Posterior cingulate gyrus (tissue), 11 donors: ENCODE measurements at places on chromosomes 2 and 18.

DNA sequence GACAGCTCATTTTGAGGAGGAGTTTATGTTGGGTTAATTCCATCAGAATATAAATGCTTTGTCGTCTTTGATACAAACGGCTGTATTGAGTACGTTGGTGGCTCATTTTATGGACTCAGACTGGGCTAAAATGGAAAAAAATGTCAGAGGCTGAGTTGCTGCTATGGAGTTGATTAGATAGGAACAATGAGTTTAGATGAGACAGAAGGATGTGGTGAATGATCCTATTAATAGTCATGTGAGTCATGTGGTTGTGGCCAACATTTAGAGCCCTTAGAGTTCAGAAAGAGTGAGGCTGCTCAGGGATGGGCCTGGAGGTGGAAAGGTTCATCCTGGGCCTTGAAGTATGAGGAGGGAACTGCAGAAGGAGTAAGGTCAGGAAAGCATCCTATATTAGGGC lies 434.2 kb downstream of the MEIS1 start:
- DNase-seq, result no peak

DNA sequence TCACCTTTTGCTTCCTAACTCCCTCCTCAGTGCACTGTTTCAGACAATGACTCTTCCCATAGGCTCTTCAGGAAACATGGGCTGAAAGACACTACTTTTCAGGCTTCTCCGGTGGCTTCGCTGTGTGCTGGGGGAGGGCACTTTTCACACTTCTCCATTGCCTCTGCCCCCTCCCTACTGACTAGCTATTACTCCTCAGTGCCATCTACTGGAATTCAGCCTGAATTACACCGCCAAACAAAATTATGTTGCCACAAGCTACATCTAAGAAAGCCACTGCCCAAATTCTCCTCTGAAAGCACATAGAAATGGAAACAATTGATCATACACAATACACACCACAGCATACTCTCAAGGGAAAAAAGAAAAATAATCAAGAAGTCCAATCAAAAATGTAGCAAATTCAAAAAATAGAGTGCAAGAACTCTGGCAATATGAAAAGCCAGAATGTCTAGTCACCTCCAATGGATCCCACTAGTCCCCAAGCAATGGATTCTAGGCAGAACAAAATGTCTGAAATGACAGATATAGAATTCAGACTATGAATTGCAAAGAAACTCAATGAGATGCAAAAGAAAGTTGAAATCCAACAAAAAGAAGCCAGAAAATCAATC lies 1139.4 kb upstream of the GYPC start:
- DNase-seq, result no peak

GRCh38 chr2:38125842-38126241 lies 49.9 kb upstream of the CYP1B1 start:
- DNase-seq, result no peak

- DNase-seq, result no peak
Observed at GRCh38 chr2:182592691-182593393, 123.2 kb upstream of the DNAJC10 start.

DNA sequence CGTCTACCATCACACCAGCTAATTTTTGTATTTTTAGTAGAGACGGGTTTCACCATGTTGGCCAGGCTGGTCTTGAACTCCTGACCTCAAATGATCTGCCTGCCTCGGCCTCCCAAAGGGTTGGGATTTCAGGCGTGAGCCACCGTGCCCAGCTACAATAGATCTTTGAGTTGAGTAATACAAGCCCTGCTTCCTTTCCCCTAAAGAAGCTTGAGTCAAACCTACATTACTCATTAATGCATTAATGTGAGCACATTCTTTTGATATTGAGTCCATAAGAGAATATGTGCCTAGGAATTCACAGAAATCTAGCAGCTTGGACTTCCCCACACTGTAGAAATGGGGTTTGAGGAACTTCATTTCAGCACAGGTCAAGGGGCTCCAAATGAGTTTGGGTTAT lies 39.6 kb downstream of the PSMG2 start:
- DNase-seq, result no peak

DNA sequence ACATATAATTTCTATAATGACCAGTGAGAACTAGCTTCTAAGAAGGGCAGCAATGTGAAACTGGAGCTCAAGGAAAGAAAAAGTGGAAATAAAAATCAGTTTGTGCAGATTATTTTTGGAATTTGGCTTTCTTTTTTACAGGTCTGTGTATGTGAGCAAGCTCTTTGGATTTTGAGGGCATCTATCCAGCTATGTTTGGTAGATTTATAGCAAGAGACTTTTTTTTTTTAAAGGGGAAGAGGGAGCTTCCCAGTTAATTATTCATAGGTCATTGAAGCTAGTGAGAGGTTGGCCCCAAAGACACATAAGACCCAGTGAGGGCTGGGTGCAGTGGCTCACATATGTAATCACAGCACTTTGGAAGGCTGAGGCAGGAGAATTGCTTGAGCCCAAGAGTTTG lies 24.0 kb upstream of the COLEC12 start:
- no peak for DNase-seq

DNA sequence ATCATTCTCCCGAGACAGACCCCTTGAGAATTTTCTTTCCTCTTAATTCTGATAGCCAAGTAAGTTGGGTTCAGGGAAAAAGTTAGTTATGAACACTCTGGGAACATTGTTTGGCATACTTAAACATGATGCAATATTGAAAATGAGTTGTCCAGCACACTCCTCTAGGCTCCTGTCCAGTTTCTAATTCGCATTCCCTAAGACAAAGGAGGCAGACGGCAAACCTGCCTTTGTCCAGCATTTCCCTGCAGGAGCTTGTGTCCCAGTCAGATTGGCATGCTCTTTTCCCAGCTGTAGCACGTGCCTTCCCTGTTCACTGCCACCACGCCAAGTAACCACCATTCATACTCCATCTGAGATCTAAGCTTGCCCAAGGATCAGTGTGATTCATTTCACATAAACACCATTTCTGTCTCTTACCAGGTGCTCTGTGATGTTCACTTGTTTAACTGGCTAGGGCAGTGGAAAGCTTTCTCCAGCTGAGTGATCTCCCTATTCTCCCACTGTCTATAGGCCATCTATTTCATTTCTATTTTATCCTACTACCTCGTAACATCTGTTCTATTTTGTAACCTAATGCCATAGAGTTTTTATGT lies 150.0 kb upstream of the EPB41L3 start:
- no peak for DNase-seq

- no peak for DNase-seq
Observed at GRCh38 chr2:69773206-69773605, 31.3 kb downstream of the ANXA4 start.

DNA sequence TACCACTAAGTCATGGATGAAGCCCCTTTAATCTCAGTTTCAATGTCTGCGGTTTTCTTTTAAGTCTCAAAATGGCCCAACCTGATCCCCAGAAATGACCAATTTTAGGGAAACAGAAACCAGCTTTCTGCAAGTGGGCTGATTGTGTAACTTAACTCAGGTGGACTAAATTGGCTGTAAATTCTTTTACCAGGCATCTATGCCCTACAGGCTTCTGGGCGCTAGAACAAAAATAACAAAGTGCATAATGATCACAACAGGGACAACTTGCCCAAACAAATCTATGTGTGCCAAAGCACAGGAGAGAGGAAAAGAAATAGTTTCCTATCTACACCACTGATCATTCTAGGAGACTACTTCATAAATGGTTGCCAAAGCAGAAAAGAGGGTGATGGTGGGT lies 112.3 kb upstream of the SETBP1 start:
- no peak for DNase-seq

DNA sequence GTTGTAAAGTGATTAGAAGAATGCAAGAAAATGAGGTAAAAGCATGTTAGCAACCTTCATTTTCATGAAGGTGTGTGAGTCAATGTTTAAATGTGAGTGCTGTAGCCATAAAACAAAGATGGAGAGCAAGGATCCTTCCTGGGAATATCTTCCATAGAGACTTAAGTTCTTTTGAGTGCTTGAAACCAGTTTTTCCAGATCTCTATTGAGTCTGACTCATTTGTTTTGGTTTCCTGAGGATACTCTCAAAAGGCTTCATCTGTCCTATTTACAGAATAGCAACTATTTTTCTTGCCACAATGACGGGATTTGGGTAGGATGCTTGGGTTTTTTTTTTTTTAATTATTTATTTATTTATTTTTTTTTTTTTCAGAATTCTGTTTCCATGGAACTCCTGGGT lies 45.9 kb upstream of the ASB1 start:
- no peak for DNase-seq

- DNase-seq, result no peak
Observed at GRCh38 chr2:199282309-199282708, 175.4 kb downstream of the SATB2 start.

GRCh38 chr2:48905696-48906095 lies 150.2 kb upstream of the LHCGR start:
- DNase-seq, result no peak

DNA sequence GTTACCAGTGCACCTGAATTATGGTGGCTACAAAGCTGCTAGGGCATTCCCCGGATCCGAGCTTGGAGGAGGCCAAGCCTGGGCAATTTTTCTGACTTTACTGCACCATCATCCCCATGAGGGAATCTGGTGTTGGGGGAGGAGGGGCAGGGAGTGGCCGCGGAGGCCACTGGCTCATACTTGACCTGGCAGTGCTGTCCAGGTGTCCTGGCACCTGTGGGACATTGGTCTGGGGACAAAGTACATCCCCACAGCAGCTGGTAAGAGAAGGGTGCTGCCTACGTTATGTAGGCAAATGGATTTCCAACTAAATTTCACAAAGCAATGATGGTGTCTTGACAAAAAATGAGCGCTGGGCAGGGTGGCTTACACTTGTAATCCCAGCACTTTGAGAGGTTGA lies 48.3 kb downstream of the KLHL29 start:
- DNase-seq, result no peak

GRCh38 chr2:102063941-102064678 lies 72.3 kb downstream of the IL1R2 start:
- no peak for DNase-seq

DNA sequence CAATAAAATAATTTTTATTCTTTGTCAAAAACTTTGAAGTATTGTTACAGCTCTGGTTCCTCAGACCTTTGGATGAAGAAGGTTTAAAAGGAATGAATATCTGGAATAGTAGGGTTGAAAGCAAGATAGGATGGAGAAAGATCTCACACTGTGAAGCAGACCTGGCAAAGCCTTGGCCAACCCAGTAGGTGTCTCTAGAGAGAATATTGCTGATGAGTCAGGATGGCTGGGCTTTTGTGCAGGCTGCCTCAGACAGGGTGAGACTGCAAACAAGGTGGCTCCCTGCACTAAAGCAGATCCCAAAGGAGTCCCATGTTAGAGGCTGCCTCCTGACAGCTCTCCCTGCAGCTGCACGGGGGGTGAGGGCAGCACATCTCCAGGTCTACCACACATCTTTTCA lies 226.0 kb upstream of the ITGA4 start:
- DNase-seq, result no peak

- no peak for DNase-seq
Observed at GRCh38 chr2:177693658-177694339, 301.2 kb downstream of the AGPS start.

DNA sequence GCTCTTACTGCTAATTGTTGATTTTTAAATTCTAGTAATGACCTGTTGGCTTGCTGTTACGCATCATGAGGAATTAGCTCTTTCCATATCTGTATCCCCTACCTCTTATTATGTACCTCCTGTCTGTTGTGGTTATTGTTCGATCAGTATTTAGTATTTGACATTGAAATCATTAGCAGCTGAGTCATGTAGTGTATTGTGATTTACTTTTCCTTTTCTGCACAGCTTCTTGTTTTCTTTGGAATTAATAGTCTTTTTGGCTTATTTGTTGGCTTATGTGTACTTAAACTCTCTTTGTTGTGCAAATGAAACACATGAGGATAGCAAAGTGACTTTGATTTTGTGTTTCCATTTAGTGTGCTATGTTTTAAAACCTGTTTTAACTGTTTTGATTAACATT lies 4.3 kb downstream of the EPB41L5 start:
- no peak for DNase-seq

- peak; percentile 42 for DNase-seq
Observed at GRCh38 chr2:147844697-147845410, at the start of gene ACVR2A. Gene ACVR2A, plus strand, starts transcription at chr2:147845029. Its CDS starts 124 bp downstream, at chr2:147845153.

GRCh38 chr2:28680657-28681056 lies 71.0 kb upstream of the PPP1CB start:
- no peak for DNase-seq

- DNase-seq, result no peak
Observed at GRCh38 chr2:219469186-219469724, 29.4 kb upstream of the GMPPA start.

GRCh38 chr2:69253611-69254301 lies 133.3 kb downstream of the GFPT1 start:
- DNase-seq, result no peak

- DNase-seq, result no peak
Observed at GRCh38 chr2:37698931-37699481, 27.6 kb upstream of the CDC42EP3 start.

DNA sequence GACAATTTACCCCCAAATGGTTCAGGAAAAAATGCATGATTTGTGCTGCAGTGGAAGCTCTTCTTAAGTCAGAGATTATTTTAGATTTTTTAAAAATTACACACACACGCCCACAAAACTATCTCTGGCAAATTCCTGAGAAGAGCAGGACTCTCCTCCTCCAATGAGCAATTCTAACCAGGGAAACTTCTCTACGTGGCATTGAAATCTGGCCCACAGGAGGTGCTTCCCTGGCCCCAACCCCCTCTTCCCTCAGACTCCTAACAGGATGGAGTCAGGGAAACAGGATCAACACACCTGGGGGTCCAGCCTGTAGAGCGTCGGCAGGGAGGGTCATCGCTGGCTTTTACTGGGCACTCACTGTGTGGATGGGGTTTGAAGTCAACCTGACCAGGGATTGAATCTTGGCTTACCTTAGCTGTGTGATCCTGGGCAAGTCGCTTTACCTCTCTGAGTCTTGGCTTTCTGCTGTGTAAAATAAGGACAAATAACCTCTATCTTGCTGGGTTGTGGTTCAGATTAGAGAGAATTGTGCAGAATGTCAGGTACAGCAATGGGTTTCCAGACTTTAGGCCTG lies 65.4 kb upstream of the ASAP2 start:
- DNase-seq, result no peak

GRCh38 chr18:832085-832681 lies 20.1 kb upstream of the YES1 start:
- DNase-seq, result no peak

- DNase-seq, result no peak
Observed at GRCh38 chr2:8391126-8391525, 290.7 kb upstream of the ID2 start.

DNA sequence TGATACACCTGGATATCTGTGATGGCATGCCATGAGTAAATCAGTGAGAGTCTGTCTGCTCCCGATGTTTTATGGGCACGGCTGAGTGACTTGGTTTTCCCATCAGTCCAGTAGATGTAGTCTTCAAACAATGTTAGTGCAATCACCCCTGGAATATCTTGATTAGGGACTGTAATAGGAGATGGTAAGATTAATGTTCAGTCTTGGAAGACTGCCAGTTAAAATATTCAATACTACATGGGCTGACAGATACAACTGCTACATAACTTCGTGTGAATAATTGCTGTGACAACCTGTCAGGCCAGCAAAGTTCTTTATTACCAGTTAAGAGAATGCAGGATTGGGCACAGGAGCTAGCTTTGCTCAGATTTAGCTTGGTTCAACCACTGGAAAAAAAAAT lies 1673.3 kb downstream of the LRP1B start:
- no peak for DNase-seq

- DNase-seq, result no peak
Observed at GRCh38 chr2:220276741-220277444, 649.5 kb downstream of the SLC4A3 start.

- DNase-seq, result no peak
Observed at GRCh38 chr2:53093355-53093754, 674.2 kb upstream of the CHAC2 start.

GRCh38 chr2:27496357-27497287 lies at the start of gene GCKR:
Gene GCKR, plus strand, starts transcription at chr2:27496839. Its CDS starts 66 bp downstream, at chr2:27496905.
- DNase-seq, result no peak

GRCh38 chr18:76428396-76429261 lies 66.4 kb downstream of the ZNF516 start:
- no peak for DNase-seq
